ENCODE measurements at places on chromosomes 7 and 10.

DNA sequence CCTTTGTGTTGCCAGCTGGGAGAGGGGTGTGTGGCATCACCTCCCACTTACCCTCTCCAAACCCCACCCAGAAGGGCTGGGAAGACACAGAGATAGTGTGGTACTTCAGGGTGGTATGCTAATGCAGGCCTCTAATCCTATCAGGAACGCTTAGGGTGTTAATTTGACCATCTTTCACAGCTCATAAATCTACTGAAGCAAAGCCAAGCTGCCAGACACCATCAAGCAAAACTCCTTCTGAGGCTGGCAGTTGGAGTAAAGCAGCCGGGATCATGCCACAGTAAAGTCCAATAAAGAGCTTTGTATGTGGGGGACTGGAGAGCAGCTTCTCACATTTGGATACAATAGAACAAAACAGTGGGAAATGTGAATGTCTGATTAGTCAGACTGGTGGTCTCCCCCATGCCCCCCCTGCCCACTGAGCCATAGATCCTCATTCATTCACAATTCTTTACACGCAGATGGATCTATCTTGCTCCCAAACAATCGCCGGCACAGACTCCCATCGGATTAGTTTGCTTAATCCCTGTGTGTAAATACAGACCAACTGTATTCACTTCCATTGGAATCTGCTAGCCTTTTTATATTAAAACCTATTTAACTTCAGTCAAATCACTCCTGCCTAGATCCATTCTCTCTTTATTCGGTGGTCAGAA, 29.6 kb downstream of the FGFBP3 start:
- no peak for DNase-seq

DNA sequence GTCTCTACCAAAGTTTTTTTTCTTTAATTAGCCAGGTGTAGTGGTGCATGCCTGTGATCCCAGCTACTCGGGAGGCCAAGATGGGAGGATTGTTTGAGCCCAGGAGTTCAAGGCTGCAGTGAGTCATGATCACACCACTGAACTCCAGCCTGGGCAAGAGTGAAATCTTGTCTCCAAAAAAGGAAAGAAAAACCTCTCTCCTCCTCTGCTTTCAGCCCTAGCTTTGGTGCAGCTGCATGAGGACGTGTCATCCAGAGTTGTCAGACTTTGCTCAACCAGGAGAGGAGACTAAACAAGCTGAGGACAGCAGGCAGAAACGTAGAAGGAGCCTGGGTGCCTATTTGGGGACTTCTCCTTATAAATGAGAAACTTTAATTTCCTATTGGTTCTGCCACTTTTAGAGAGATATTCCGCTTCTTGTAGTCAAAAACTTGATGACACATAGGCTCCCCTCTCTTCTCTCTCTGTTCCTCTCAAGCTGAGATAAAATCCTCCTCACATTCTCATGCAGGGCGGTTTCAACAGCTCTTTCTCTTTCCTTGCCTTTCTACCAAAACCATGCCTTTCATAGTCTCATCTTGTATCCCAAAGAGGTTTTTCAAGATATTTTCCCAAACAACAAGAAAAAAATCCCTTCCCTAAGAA, 205.4 kb downstream of the ARHGAP12 start:
- no peak for DNase-seq

- DNase-seq, result peak; percentile 57
Measured at GRCh38 chr10:71725998-71726579, 6.5 kb upstream of the C10orf105 start.

DNA sequence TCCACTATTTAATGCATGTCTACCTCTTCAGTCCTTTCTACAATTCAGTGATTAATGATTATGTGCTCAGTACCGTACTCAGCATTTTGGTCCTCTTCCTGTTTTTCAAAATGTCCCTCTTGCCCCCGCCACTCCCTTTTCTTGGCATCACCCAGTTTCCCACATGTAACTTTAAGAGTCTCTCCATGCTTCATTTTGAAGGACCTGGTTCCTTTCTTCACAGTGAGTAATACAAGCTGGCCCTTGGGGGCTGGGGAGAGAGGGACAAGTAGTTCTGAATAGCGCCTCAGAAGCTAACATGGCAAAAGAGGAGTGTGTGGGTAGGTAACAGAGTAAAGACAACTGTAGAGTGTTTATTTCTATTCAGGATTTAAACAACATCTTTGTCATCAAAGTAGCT, 34.6 kb upstream of the SLIT1 start:
- no peak for DNase-seq

DNA sequence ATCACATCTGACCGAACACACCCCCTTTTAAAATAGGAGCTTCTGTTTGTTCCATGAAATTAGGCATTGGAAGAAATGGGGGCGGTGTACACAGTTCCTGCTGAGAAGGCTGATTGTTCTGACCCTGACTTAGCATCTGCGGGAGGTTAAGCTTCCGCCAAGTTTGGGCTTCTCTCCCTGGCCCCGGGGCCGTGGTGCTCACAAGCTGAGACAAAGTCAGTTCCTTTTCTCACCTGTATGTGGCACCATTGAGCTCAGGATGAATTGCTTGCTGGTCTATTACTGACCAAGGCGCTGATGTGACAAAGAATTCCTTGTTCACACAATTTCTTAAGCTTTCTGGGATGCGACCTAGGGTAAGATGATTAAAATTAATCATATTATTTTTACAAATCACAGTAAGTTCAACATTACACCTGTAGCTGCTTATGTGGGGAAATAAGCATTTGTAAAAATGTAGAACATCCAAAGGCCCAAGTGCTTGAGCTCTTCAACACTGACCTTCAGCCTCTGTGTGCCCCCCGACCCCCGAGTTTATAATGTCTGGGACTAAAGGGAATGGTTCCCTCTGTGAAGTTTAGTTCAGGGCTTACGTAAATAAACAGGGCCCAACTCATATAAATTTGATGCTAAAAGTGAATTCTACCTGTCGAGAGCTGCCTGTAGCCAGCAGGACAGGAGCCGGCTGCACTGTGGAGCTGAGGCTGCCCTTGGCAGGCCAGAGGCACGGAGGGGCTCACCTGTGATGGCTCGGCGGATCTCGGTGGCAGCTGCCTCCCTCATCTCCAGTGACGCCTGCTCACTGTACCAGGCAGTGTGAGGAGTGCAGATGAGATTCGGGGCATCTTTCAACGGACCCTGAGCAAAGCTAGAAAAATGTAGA, 50.8 kb downstream of the ZRANB1 start:
- no peak for DNase-seq

- no peak for DNase-seq
Measured at GRCh38 chr7:77877791-77878190, 79.2 kb downstream of the PHTF2 start.

- DNase-seq, result no peak
Measured at GRCh38 chr10:63382066-63382465, 83.7 kb downstream of the JMJD1C start.

Measured in activated CD4-positive, alpha-beta T cell treated with anti-CD3 and anti-CD28 coated beads for 1 hour (primary cell).